ENCODE measurements at places on chromosomes 12 and 14. TPM values are rescaled to one million over a fixed set of nuclear protein-coding genes. Genes with fewer than 3 reads are reported as not detected.

Gene INHBC
- total RNA-seq = 0.06 TPM

Gene PTGER2
- total RNA-seq = not detected

Gene OR6C2
- not detected for total RNA-seq

Gene DTX3
- total RNA-seq = 67.9 TPM

Gene SINHCAF
- 432 TPM for total RNA-seq

Gene PPP1R36
- 0.81 TPM for total RNA-seq

Gene KCNMB4
- total RNA-seq = 8.5 TPM

Gene RGS6
- total RNA-seq = 0.80 TPM

Gene ANKRD33
- total RNA-seq = 0.39 TPM

DNA sequence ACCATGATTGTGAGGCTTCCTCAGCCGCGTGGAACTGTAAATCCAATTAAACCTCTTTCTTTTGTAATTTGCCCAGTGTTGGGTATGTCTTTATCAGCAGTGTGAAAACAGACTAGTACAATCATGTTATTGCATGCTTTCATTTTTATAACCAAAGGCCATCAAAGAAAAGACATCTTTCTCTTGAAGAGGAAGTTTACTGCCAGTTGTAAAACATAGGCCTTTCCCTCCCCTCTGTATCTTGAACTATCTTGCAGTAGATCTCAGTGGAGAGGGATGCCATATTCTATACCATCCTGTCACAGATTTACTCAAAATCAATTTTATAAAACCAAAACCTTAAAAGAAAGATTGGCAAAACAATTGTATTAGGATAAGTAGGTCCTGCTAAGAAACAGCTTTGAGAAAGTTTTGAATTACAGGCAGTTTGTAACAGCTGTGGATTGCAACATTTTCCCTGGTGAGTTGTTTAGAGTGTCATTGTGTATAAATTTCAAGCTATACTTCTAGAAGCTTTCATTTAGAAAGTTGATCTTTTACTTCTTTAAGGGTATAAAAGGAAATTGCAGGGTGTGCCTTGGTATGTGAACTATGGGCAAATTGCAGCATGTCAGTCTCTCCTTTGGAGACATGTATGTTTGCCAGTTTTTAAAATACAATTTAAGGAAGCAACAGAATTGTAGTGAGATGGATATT is 128.0 kb downstream of the ATP23 start:
- DNase-seq = no peak

DNA sequence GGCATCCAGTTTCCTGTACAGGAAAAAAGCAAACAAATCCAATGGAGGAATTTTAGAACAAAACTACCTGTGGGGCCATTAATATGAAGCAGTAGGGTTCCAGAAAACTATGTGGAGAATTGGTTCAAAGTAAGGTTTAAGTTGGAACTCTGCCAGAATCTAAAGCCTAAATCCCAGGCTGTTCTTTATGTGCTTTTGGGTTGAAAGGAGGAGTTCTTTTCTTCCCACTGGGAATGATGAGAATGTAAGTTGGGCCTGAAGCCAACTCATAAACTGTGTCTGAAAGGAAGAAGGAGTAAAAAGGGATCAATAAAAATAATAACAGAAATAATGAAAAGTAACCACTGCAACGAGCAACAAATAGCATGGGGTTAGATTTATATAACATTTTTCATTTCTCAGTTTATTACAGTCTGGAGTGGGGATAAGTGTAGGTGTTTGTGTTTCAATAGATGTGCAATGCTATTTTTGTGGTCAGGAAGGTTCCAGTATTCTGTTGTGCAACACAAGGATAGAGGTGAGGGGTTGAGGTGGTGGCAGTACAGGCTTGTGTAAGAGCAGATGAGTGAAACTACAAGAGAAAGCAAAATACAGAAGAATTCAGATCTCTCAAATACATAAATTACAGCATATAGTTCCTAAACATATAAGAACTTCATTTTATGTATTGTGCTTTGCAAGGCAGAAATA is 373.6 kb downstream of the EMP1 start:
- no peak for DNase-seq

- DNase-seq = peak; percentile 61
These were observed 414.4 kb downstream of the FUT8 start for GRCh38 chr14:65826946-65827345.

DNA sequence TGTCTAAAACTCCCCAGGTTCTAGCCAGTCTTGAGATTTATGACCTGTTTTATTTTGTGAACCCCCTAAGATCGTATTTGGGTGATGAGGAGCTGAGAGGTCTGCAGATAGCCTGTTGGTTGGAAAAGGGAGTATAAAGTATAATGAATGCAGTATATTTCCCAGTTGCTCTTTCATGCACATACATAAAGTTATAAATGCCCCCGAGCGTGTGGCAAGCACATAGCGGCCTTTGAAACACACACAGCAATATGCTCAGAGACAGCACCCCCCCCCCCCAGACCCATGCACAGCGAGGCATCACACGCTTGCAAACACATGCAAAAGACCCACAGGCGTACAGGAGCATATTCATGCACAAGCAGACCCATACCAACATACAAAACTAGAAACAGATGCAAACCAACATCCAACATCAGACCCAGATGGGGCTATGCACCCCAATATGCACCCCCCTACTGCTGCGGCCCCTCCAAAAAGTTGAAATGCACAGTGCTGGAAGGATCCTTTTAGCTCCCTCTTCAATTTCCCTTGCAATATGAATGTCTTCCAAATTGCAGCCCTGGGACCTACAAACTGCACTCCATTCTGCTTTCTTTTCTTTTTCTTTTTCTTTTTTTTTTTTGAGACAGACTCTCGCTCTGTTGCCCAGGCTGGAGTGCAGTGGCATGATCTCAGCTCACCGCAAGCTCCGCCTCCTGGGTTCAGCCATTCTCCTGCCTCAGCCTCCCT is 82.2 kb upstream of the TBX3 start:
- no peak for DNase-seq

- DNase-seq = no peak
These were observed 119.6 kb downstream of the PLXNC1 start for GRCh38 chr12:94267921-94268471.

DNA sequence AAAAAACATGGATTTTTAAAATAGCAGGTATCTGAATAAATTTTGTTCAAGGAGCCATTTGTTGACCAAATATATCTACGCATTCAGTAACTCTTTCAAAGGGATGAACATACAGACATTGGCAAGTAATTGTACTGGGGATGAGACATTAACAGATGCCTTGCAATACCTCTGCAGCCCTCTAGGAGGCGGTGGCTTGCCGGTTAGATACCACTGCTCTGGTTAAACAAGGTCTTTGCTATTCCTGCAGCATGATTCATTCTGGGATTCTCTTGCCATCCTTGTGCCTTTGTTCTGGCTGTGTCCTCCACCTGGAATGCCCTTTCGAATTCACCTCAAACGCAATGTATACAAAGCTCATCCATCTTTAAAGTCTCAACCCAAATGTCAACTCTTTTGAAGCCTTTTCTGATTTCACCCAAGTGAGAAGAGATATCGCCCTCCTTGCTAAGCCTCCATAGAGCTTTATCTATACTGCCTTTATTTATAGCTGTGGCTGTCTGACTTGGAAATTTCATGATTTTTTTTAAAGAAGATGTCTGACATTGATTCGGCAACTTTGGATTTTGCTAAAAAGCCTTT is 131.0 kb upstream of the SRRM4 start:
- peak; percentile 60 for DNase-seq

DNA sequence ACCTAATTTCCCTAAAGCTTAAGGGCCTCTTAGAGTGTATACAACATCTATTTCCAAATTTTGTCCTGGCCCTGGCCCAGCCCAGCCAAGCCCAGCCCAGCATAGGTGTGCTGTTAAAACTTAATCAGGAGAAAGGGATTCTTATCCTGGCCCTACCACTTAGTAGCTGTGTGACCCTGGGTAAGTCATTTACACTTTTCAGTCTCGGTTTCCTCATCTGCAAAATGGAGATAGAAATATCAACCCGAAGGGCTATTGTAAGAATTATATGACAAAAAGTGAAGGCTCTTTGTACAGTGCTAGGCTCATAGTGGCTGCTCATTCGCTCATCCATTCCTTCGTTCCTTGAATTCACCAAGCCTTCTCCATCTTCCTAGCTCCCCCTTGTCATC is 442 bp downstream of the ERG28 start:
- no peak for DNase-seq

- no peak for DNase-seq
These were observed 108.7 kb downstream of the SLC8A3 start for GRCh38 chr14:70080076-70080475.

GRCh38 chr14:102363182-102363943 is 622 bp downstream of the TECPR2 start:
- peak; percentile 46 for DNase-seq

DNA sequence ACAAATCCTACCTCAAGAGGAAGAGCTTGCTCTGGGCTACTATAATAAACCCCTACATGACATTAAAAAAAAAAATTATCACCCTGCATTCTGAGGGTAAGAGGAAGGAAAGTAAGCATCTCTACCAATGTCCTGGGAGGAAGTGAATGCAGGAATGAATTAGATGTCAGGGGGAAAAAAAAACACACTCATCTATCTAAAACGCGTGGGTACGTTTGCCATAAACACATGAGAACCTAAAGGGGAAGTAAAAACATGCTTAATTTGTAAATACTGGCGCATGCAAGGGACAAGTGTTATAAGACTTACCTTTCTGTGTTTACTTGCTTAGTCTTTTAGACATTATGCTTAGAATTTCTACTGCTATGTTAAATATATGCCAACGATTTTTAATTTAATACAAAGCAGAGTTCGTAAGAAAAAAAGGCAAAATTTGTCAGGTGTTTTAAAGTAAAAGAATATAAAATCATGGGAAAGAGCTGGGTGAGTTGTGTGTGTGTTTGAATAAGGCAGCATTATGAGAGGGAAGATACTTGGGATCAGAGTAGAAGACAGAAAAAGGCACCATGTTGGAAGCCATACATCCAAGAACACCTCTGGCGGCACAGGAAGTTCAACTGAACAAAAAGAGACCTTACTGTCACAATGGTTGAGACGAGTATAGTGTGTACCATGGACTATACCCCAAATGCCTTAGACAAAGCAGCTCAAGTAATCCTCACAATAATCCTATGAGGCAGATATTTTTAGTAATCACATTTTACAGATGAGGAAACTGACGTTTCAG is 1.5 kb downstream of the TMED8 start:
- no peak for DNase-seq

- DNase-seq = no peak
These were observed 50.1 kb downstream of the GOLGA5 start for GRCh38 chr14:92844204-92844603.

DNA sequence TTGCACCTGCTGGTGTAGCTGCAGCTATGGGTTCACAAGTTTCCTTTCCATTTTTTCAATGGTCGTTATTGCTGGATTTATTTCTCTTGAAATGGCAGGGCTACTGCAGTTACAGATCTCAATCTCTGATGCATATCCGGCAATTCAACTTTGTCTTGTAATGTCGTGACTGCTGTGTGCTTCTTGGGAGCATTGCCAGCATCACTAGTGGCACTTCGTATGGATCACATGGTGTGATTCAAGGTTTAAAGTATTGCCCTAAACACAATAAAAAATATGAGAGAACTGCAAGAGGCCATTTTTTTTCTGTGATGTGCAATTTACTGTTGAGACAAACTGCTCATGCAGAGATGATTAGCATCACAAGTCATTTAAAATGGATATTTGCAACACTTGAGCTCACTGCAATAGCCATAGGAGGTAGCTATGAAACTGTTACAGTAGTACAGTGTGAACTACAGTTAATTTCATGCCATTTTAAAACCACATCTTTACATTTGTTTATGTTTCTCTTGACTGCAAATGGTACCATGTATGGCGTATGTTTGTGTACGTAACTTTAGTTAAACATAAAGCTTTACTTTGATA is 217.4 kb upstream of the PDE3A start:
- DNase-seq = no peak

- DNase-seq = no peak
These were observed 11.5 kb downstream of the LUM start for GRCh38 chr12:91099836-91100235.

GRCh38 chr12:25811656-25812126 is 146.8 kb upstream of the RASSF8 start:
- no peak for DNase-seq

- peak; percentile 31 for DNase-seq
These were observed 72.6 kb downstream of the SLC2A13 start for GRCh38 chr12:40033242-40033630.

DNA sequence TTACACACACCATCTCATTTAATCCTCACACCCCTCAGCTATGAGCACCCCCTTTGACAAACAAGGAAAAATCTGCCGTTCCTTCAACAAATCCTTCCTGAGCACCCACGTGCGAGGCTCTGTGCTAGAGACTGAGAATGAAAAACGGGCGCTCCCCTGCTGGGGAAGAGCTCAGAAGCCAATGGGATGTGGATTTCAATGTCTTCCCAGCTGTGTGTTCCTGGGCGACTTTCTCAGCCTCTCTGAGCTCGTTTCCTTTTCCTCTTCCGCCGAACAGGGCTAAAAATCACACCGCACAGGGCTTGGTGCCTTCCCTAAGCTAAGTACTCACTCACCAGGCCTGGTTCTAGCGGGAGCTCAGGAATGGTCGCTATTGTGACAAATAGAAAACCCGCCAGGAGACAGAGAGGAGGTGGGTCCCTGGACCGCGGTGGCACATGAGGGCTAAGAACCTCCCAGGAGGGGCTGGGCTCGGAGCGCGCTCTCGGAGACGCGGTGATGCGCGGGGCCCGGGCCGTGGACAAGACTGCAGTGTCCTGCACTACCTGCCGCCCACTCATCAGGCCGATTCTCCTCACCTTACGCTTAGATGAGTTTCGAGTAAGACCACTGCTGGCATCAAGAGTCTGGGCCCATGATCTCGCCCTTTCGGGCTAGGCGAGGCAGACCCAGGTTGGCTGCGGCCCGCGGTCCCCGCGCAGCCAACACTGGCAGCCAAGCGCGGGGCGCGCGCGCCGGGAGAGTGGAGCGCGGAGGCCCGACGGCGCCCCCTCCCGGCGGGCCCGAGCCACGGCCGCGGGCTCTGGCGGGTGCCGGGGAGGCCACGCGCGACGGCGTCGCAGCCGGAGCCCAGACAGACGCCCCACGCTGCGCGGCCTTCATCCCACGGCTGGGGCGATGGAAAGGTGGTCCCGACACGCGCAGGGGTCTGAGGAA is 17.0 kb downstream of the ZDHHC22 start:
- peak; percentile 82 for DNase-seq

DNA sequence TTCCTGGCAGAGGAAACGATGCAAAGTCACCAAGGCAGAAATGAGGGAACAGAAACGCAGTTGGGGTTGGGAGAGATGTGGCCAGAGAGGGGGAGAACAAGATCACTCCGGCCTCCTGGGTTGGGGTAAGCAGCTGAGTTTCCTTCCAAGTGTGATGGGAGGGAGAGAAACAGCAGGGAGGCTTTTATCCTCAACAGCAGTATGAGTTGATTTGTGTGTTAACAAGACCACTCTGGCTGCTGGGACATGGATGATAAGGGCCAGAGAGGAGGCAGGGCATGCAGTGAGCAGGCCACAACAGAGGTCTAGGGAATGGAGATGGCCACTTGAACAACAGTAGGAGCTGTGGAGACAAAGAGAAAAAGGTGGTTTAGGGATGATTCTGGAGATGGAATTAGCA is 66.8 kb downstream of the GLRX5 start:
- no peak for DNase-seq

GRCh38 chr14:50357124-50357523 is 39.6 kb downstream of the CDKL1 start:
- DNase-seq = no peak

- DNase-seq = no peak
These were observed 77.4 kb downstream of the TMTC1 start for GRCh38 chr12:29706311-29706710.

GRCh38 chr14:24888532-24888931 is 161.4 kb downstream of the STXBP6 start:
- no peak for DNase-seq
